Suprapubic skin (tissue), 4 donors: ENCODE measurements at places on chromosomes 2 and 18. TPM values are rescaled to one million over a fixed set of nuclear protein-coding genes. Genes with fewer than 3 reads are reported as not detected.

Gene EGR4
- not detected for total RNA-seq

Gene NYAP2
- total RNA-seq = 0.11 TPM

Gene SERPINB8
- 47.3 TPM for total RNA-seq

GRCh38 chr18:3075491-3075890 lies 62.5 kb upstream of the LPIN2 start:
- no peak for DNase-seq
- H3K27ac ChIP-seq = no peak overlapping the region
- H3K27me3 ChIP-seq = no peaks in the 10 kb centered on the region
- H3K4me3 ChIP-seq = no peak overlapping the region
- no peaks in the 10 kb centered on the region for H3K36me3 ChIP-seq

Gene AQP12B
- not detected for total RNA-seq

DNA sequence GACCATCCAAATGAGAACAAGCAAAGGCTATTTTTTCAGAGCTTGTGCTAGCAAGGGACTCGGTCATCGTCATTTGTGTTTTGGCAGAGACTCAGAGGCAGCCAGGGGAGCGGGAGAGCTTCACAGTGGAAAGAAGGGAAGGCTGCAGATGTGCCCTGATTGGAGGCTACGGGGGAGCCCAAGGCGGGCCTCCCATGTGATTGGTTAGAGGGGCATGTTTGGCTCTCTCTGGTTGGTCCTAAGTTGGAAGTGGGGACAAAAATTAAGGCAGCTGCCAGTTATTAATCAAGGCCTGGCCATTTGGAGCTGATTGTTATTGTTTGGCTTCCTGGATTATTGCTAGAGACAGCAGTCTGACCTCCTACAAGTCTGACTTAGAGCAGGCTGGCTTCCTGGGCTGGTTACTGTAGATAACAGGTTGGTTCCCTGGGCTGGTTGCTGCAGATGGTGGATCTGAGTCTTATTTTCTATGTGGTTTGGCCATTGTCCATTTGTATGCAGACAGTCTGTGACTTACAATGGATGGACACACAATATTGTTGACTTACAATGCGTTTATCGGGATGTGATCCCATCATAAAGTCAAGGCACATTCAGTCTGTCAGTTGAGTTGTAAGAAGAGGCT lies 5.9 kb downstream of the FER1L5 start:
- DNase-seq = no peak
- no peaks in the 10 kb centered on the region for H3K4me1 ChIP-seq
- H3K27me3 ChIP-seq = no peaks in the 10 kb centered on the region
- H3K4me3 ChIP-seq = no peak overlapping the region
- no peak overlapping the region for H3K27ac ChIP-seq
